Activated CD4-positive, alpha-beta T cell treated with anti-CD3 and anti-CD28 coated beads, Interleukin-2, amount 50 U/mL, for 16 hours (primary cell): ENCODE measurements at places on chromosomes 5 and 9.
A peak's percentile ranks its signal among the peaks of the same experiment; 100 is the strongest.

- no peak for DNase-seq
Observed at GRCh38 chr9:136516191-136516654, 29.6 kb downstream of the NOTCH1 start.

DNA sequence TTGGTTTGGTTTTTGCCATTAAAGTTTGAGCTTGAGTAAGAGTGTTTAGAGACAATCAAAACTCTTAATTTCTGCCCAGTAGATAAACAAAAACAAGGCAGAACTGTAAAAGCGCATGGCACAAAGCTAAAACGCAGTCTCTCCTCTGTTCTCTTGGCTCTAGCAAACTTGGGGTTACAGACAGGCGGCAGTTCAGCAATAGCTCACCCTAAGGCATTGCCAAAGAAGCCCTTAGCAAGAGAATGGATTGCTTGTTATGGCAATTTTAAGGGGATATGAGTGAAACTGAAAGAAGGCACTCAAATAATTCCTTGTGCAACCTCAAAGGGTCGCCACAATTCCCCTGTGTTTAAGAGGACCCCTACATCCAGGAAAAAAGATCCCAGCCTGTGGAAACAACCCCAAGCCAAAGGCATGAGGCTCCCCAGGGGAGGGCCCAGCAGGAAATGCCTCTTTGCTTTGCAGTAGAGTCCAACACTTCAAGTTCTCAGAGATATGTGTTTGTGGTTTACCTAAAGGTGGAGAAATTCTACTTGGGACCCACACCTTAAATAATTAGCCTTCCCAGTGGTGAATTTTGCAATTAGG, 317.0 kb upstream of the MPDZ start:
- no peak for DNase-seq

DNA sequence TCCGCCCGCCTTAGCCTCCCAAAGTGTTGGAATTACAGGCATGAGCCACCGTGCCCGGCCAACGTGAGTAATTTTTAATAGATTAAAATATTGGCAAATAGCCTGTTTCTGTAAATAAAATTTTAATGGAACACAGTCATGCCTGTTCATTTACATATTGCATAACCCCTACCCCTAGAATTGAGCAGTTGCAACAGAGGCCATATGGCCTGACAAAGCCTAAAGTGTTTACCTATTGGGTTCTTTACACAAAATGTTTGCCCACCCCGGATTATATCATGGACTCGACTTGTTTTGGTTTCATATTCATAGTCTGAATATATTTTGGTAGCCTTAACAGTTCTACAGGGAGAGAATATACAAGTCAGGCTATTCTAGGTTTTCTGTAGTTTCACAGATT, 5.3 kb downstream of the NSA2 start:
- no peak for DNase-seq

- DNase-seq, result peak; percentile 79
Observed at GRCh38 chr5:133111299-133111698, 59.5 kb downstream of the HSPA4 start.

GRCh38 chr9:118165451-118165850, 461.2 kb downstream of the TLR4 start:
- DNase-seq, result no peak

DNA sequence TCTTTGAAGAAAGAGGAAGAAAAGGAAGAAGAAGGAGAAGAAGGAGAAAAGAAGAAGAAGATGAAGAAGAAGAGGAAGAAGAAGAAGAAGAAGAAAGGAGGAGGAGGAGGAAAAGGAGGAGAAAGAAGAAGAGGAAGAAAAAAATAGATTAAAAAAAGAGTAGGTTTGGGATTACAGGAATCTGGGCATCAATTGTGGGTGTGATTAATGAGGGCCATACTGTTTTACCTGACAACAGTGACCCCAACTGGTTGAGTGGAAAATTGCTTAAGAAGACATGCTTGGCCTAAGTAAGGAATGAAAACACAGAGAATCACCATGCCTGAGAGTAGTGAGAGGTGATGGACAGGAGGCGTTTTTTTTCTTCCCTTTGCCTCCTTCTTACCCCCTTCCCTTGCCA, 114.6 kb downstream of the FAM170A start:
- peak; percentile 31 for DNase-seq

GRCh38 chr9:134127616-134128015, 8.3 kb upstream of the WDR5 start:
- no peak for DNase-seq

- DNase-seq, result no peak
Observed at GRCh38 chr5:175054243-175054642, 329.9 kb downstream of the MSX2 start.

DNA sequence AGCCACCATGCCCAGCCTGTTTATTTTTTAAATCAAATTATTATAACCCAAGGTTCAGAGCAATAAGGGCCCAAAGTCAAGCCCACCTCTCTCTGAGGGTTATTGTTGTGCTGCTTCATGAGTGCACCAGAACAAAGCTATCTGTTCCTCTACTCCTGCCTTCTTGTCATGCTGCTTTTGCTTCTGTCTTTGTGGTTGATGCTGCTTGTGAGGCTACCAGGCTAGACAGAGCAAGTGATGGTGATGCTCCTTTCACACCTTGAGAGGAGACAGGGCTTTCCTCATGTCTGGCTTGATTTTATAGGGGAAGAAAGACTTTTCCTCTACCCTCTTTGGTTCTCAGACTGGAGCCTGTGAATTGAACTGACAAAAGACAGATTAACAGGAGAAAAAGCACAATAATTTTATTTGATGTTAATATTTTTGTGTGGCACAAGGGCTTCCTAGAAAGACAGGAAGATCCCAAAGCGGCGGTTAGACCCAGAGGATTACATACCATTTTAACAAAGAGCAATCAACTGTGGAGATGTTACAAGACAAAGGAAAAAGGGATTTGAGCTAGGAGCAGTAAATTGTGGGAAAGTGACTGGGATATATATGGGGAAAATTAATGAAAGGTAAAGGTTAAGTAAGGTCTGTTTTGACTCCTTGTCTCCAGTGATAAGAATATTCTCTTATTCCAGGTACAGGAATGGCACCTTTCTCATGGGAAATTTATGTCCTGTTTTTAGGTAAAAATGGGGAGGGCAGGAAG, 4.4 kb upstream of the CD180 start:
- DNase-seq, result no peak

- DNase-seq, result no peak
Observed at GRCh38 chr5:54580997-54581811, 63.6 kb downstream of the SNX18 start.

DNA sequence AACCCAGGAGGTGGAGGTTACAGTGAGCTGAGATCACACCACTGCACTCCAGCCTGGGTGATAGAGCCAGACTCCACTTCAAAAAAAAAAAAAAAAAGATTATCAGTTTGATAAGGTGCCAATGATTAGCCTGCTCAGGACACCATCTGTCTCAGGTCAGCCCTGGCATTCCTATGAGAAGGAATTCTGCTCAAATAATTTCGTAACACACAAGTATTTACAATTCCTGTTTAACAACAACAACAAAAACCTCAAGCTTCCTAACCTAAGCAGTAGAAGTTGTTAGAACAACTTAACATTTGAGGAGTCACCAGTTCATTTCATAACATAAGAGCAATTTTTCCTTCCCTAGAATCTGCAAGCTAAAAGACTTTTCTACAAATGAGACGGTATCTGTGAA, 85.0 kb downstream of the LHFPL2 start:
- DNase-seq, result no peak

GRCh38 chr9:89382026-89382986, 64.0 kb downstream of the SECISBP2 start:
- DNase-seq, result no peak

DNA sequence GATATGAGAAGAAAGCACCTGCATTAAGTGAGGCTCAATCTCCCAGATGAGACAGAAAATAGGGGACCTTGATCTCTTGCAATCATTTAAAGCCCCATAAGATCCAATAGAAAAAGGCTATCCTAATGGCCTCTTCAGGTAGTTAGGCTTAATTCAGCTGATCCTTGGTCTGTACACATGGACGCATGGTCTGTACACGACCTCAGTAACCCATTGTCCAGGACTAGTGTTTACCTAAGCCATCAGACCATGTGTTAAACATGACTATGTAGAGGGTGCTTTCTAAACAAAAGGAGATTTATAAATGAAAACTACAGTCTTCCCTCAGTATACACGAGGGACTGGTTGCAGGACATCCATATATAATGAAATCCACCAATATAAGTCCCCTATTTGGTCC, 7.5 kb downstream of the MARCHF3 start:
- no peak for DNase-seq

DNA sequence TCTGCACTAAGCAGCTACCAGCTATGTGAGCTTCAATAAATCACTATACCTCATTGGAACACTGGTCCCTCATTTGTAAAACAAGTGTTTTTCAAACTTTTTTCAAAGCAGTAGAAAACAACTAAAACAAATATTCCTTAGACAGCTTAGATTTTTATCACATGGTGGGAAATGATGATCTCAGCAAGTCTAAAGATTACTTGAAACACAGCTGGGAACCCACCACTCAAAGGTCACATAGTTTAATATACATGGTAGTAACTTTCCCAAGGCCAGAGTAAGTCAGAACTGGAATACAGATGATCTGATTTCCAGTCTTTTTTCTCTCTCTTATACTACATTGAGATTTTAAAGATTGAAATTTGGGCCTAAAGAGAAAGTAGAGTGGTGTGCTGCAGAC, 850 bp upstream of the C6 start:
- no peak for DNase-seq

DNA sequence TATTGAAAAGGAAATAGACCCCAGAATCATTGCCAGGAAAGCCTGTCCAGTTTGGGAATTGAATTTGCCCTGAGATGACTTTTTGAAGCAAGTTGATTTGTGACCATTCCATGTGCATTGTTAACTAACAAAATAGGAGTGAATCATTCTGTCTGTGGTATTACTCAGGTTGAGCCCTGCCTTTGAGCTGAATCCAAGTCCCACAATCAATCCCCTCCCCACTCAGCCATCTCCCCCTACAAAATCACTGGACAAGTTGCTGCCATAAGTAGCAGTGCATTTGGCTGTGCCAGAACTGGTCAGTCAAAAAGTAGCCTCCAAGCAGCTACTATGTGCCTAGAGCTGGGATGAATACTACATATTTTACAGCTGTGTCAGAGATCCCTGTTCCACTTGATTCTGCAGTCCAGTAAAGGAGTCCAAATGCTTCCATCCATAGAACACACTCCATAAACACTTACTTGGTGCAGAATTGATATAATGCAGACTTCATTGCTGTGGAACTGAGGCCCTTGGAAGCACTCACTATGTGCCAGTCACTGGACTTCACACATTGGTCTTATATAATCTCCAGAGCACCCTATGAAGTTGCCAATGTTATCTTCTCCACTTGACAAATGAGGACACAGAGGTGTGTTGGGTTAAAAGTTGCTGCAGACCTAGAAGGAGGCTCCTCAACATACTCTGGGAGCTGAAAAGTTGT, 96.1 kb downstream of the ZNF462 start:
- no peak for DNase-seq

DNA sequence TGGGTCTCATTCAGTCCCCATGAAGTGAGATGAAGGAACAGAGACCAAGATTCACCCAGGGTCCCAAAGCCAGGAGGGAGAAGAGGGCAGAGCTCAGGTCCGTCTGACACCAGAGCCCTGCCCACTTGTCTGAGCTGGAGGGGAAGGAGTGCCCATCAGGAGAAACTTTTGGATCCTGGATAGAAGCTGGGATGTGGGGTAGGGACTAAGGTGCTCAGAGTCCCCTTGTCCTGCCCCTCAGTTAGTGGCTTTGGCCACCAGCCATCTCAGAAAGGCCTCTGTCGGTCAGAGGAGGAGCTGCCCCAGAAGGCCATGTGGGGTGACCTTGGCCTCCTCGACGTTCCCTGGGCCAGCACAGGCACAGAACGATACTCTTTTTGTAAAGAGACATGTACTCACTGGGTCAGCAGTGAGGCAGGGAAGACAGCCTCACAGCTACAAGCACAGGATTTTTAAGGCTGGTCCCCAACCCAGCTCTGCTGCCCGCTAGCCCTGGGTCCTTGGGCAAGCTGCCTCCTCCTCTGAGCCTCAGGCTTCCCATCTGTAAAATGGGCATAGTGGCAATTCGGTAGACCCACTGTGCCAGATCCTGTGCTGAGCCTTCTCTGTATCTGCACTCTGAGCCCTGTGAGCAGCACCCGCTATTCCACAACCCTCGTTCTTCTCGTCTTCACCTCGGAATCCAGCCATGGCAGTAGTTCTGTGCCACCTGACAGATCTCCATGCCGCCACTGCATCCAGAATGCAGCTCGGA, 49.4 kb downstream of the C9orf50 start:
- DNase-seq, result no peak

DNA sequence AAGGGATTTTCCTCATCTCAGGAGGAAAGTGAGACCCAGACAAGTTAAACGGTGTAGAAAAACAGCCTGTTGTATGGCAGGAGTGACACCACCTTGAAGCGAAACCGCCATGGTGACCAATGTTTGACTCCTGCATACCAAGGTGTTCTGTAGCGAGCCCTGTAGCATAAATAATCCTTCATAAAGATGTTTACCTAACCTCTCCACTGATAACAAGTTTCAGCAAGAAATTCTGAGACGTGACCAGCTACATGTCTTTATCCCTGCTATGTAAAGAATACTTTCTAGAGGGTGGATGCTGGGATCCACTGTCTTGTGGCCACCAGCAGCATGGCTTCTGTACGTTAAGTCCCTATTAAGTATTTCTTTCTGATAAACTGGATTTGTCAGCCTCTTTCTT, 148.1 kb downstream of the MPDZ start:
- DNase-seq, result no peak

DNA sequence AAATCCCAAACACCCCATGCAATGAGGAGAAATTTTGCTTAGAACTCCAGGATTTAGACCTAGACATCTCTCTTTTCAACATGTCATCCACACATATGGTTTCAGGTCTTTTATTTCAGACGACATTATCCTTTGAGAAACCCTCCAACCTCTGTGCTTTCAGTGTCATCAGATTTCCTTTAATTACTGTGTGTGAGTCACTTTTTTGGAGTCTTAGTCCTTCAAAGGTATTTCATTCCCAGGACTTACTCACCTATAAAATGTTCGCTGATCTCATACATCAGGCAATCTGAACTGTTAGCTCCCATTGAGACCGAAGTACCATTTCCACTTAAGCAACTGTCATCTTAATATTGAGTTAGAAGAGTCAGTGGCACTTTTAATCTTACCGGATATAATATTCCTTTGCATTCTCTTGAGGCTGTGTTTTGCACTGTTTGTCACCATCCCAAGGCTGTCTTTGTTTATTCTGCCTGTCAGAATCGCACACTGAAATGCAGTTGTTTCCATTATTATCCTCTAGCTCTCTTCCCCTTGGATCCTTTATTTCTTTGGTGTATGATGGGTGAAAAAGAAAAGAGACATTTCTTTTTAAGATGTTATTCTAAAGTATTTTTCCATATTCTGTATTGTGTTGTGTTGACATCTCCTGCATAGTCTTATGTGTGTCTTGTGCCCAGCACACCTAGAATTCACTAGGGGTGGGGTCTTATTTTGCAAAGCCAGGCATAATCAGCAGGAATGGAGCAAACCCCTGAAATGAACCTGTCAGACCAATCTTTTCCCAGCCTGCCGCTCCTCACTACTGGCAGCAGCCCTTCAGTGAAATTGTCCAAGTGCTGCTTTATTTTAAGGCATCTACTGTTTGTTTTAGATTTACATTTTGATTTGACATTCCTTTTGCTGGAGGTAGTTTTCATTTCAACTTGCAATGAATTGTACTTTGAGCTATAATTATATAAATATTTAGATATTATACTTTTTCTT, 155.4 kb downstream of the PAM start:
- DNase-seq, result no peak

- no peak for DNase-seq
Observed at GRCh38 chr5:85428426-85428934, 1043.8 kb upstream of the EDIL3 start.

- DNase-seq, result no peak
Observed at GRCh38 chr9:33858423-33858822, 41.5 kb downstream of the UBE2R2 start.
